ENCODE measurements at places on chromosomes 7 and 10.

GRCh38 chr10:30540276-30540675, 89.3 kb downstream of the LYZL2 start:
- no peak for DNase-seq

DNA sequence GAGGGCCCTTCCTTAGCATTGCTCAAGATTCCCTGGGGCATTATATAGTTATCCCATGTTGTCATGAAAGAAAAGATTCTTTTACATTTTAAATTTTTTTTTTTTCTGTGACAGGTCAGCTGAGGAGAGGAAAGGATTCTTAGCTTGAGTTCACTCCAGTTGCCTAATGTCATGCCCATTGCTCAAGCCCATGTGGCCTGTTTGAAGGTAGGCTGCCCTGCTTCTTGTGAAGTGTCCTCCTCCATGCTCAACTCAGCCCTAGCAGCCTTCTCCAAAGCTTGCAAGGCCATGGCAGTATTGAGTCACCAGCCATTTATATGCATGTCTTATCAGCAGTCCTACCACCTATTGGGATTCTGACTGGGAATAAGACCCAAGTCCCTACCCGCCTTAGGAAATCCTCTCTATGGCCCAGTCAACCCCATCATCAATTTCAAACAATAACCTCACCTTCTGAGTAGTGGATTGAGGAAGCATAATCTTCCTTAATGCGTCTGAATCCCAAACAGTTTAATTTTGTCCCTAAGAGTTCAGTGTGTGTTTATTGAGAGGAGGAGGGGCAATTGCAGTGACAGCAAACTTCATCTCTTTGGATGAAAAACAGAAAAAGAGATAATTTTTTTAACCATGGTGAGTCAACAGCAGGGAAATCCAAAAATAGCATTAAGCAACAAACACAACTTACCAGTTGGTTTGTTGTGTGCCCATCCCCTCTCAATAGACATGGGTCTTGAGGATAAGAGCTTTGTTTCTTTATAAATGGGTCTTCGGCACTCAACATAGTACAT, 38.6 kb upstream of the WASL start:
- no peak for DNase-seq

- peak; percentile 73 for DNase-seq
These were observed 10.7 kb upstream of the FHIP2A start for GRCh38 chr10:114810926-114811325.

- DNase-seq: no peak
These were observed at the start of gene HSPB1 for GRCh38 chr7:76302347-76303201. Gene HSPB1, plus strand, starts transcription at chr7:76302673. Its CDS starts 40 bp downstream, at chr7:76302713.

- peak; percentile 61 for DNase-seq
These were observed 43.7 kb upstream of the DGKI start for GRCh38 chr7:137890449-137890921.

GRCh38 chr7:76314042-76314721, 11.7 kb downstream of the HSPB1 start:
- DNase-seq: peak; percentile 96

DNA sequence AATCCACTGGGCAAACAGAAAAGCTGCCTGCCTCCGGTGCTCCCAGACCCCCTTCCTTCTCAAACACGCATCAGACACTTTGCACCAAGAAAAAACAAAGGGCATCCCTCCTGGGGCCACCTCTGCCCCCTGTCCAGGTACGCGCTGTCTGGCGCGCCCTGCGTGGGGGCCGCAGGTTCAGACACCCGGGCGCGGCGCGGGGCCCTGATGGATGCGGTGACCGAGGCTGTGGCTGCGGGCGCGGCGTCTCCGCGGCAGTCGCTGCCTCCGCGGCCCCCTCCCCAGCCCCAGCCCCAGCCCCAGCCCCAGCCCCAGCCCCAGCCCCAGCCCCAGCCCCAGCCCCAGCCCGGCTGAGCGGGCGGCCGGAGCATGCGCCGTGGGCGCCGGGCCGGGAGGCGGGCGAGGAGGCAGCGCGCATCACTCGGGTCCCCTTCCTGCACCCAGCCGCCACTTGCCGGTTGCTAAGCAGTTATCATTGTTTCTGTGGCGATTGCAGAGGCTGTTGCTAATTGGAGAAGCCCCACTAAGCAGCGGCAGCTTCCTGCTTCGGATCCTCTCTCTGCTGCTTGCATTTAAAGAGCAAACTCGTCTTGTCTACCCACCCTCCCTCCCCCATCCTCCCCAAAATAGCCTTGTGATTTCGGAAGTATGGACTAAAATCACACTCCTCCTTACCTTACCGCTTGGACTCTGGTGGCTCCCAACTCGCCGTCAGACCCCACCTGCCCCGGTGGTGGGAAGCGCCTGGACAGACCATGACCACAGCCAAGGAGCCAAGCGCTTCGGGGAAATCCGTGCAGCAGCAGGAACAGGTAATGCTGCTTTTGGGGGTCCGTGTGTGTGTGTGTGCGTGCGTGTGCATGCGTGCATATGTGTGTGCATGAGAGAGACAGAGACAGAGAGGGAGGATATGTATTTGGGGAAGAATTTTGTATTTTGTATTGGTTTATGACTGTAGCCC, 252.8 kb downstream of the DPP6 start:
- DNase-seq: no peak

- DNase-seq: no peak
These were observed 26.9 kb upstream of the SORBS1 start for GRCh38 chr10:95588025-95588424.

GRCh38 chr7:44638611-44639557, 32.5 kb downstream of the OGDH start:
- peak; percentile 95 for DNase-seq

DNA sequence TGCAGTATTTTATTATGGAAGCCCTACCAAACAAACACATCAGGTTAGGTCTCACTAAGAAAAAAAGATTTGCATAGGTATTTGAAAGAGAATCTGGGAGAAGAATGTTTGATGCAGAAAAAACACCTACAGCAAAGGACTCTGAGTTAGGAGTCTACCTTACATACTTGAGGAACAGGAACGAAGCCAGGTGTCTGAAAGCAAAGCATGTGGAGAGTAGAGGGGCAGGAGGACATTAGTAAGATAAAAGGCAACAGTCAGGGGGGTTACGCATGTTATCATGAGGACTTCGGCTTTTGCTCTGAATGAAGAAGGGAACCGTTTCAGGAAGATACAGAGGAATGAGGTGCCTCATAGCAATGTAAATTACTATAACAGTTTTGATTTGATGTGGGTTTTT, 87.9 kb upstream of the PTER start:
- no peak for DNase-seq

GRCh38 chr7:113431406-113431805, 313.1 kb upstream of the SMIM30 start:
- DNase-seq: no peak

DNA sequence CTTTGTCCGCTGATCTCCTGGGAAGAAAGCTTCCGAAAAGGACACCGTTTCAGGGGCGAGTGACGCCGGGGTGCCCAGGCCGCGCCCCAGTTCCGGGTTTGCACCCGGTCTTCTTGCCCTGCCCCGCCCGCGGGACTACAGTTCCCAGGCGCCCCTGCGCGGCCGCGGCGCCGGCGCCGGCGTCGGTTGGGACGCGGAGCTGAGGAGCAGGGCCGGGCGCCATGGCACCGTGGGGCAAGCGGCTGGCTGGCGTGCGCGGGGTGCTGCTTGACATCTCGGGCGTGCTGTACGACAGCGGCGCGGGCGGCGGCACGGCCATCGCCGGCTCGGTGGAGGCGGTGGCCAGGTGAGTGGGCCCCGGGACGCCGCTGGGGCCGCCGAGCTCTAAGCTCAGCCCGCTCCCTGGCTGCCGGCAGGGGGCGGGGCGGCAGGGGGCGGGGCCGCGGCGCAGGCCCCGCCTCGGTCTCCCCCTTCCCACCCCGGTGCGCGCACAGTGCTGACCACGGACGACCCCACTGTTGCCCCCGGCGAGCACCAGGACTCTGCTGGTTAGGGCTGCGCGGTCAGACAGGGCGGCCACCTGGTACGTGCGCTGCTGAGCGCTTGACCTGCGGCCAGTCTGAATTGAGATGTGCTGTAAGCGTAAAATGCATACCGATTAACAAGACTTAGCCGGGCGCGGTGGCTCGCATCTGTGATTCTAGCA, at the start of gene LHPP:
TSS of gene LHPP (plus strand) at position 182 of the 706 bp plus-strand sequence. CDS start at position 222, 40 bp downstream.
- peak; percentile 88 for DNase-seq

- DNase-seq: peak; percentile 84
These were observed 67.6 kb downstream of the CDK6 start for GRCh38 chr7:92768501-92769393.

GRCh38 chr7:3598854-3599253, 297.8 kb downstream of the SDK1 start:
- DNase-seq: no peak

DNA sequence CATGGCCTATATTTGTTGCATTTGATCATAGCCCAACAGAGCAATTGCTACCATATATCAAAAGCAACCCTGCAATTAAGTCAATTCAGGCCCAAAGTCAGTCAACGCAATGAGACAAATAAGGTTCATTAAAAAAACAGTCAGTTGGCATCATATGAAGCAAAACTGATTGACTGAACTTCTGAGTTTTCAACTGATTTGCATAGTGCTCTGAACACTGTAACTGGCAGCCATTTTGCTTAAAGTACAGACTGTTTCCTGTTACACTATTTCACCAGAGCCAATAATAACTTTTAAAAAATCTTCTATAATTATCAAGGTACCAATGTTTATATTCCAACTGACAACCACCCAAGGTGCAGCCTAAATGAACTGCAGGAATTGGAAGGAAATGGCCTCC, 68.4 kb upstream of the RAPGEF5 start:
- no peak for DNase-seq

GRCh38 chr7:149329265-149329664, 67.3 kb downstream of the ZNF783 start:
- DNase-seq: no peak

- DNase-seq: no peak
These were observed 7.4 kb downstream of the PRPS1L1 start for GRCh38 chr7:18020138-18020715.

DNA sequence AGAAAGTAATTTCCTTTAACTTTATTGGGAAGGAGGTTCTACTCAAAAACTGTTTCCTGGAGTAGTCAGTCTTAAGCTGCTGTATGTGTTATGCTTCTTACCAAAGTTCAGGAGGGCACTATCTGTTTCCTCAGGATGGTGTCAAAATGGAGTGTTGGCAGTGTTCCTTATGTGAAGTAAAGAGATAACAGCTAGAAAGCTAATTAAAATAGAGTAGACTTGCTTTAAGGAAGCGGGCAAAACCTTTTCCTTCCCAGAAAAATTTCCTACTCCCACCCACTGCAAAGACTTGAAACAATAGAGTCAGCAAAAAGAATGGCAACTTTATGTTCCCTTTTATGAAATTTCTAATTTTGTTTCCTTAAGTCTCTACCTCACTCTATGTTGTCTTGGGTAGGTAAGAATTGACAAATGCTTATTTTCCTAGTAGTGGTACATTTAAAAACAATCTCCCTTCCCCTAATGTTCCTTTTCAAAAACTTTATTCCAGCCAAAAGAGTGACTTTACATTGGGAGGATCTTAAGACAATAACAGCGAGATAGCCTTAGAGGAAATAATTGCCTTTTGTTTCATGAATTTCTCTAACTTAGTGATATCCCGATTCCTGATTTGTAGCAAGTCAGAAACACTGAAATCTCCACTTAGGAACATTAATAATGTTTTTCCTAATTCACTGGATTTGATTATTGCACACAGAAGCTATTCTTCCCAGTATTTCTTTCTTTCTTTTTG, 26.5 kb upstream of the ENTPD1 start:
- no peak for DNase-seq

GRCh38 chr10:92989250-92989649, 71.3 kb upstream of the CYP26C1 start:
- DNase-seq: no peak

DNA sequence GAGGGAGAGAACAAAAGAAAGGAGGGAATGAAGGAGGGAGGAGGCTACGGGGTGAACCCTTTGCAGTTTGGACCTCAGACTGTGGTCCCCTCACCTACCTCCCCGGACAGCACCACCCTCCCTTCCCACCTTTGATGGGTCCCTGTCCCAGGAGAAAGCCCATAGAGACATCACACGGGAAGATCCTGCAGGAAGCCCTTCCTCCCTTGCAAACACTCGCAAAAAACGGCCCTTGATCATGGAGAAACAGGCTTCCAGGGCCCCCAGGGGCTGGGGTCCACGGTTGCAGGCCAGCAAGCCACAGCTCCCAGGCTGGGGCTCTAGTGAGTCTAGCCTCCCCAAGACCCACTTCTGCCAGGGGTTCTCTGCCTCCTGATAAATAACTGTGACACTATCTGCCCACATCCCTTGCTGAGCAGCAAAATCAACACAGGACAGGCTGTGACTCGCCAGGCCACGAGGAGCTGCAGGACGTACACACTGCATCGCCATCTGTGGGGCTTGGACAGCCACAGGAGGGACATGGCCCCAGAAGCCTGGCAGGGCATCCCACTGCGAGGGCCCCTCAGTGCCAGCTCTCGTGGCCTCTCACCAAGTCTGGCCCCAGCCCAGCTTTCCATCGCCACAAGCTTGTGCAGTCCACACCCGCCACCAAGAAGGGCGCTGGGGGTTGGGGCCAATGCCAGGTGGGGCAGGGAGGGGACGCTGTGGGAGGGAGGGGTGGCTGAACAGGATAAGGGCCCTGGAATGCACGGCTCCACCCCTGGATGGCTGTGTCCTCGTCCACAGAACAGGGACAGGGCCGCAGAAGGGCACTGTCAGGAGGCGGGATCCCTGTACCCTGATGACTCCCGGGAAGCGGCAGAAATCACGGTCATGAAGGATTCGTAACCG, 34.2 kb downstream of the PDGFA start:
- DNase-seq: no peak

DNA sequence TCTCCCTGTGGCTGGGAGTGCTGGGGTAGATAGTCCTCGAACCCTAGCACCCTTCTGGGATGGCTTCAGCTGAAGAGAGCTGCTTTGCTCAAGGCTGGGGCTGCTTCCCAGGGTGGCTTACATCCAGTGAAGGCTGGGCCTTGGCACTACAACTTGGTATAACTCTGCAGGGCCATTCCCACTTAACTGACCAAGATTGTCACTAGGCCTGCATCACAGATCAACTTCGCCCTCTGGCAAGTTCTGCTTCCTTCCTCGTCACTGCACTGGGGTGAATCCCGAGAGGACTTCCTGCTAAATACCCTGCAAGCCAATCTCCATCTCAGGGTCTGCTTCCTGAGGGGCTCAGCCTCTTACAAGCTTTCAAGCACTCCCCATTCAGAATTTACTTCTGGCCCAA, 195.2 kb downstream of the DOCK4 start:
- DNase-seq: no peak

DNA sequence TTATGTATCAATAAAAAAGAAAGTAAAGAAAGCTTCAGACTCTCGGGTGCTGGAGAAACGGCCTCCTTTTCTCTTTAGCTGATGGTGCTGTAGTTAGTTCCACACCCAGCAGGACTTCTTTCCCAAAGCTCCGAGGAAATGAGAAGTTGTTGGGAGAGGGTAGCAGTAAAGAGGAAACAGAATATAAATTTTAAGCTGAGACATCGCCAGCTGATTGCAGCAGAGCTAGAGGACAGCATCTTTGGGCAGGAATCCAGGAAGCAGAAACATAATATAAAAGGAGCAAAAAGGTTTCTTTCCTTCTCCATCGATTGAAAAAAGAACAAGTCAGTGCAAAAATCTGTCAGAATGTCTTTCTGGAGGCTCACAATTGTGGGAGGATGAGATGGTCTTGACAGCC, 616.9 kb upstream of the FOXK1 start:
- no peak for DNase-seq

- no peak for DNase-seq
These were observed 44.5 kb upstream of the HSPB1 start for GRCh38 chr7:76257973-76258372.

GRCh38 chr7:71682841-71683781, 551.2 kb downstream of the GALNT17 start:
- DNase-seq: no peak

All from activated CD4-positive, alpha-beta T cell treated with anti-CD3 and anti-CD28 coated beads, Interleukin-2, amount 50 U/mL, for 16 hours (primary cell).